ENCODE measurements at places on chromosomes 2 and 18.

- DNase-seq = no peak
Observed at GRCh38 chr2:127392133-127392827, 4.5 kb upstream of the MAP3K2 start.

DNA sequence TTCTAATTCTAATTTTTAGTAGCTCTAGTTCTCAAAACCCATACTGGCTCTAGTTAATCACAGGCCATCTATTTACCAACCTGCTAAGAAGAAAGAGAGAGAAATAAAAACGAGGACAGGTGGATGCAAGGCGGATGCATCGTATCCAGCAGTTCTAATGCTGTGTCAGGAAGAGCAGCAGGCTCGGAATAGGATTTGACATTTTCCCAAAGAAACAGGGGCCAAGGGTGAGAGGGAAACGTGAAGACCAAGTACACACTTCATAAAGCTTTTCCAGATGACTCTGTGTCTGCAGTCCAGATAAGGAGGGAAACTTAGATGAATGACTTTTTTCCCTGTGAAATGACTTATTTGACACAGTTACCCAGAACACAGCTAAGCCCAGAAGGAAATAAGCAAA lies 117.5 kb downstream of the ESCO1 start:
- no peak for DNase-seq

DNA sequence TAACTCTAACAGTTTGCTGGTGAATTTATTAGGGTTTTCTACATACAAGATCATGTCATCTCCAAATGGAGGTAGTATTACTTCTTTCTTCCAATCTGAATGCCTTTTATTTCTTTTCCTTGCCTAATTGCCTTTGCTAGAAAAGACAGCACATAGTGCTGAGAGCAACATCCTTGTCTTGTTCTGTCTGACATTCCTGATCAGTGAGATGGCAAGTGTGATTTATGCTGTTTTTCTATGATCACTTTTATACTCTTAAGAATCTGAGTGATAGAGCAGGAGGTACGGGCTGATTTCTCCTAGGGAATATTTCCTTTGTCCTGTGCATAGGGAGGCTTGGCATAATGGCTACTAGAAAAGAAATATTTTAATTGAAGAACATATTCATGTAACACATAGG lies 17.3 kb downstream of the LYPD6B start:
- no peak for DNase-seq

- no peak for DNase-seq
Observed at GRCh38 chr18:28767727-28768211, 590.8 kb upstream of the CDH2 start.

- no peak for DNase-seq
Observed at GRCh38 chr2:30300456-30301221, 69.3 kb downstream of the LBH start.

DNA sequence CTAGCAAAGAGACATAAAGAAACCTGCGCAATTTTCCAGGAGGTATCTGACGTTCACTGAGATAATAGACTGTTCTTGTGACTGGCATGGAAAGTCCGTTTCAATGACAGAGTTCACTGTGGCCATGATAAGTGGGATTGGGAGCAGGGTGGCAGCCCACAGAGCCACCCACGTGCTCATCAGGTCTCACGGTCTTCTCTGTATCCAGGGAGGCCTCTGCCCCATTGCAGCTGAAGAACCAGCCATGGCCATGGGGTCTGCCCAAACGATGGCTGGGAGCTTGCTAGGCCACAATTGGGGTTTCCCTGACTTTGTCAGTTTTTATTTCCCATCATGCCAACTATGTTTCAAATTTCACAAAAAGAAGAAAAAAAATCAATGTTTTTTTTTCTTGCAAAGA lies 57.2 kb downstream of the PDCL3 start:
- no peak for DNase-seq

GRCh38 chr2:65969161-65969560 lies 465.8 kb upstream of the MEIS1 start:
- DNase-seq = no peak

DNA sequence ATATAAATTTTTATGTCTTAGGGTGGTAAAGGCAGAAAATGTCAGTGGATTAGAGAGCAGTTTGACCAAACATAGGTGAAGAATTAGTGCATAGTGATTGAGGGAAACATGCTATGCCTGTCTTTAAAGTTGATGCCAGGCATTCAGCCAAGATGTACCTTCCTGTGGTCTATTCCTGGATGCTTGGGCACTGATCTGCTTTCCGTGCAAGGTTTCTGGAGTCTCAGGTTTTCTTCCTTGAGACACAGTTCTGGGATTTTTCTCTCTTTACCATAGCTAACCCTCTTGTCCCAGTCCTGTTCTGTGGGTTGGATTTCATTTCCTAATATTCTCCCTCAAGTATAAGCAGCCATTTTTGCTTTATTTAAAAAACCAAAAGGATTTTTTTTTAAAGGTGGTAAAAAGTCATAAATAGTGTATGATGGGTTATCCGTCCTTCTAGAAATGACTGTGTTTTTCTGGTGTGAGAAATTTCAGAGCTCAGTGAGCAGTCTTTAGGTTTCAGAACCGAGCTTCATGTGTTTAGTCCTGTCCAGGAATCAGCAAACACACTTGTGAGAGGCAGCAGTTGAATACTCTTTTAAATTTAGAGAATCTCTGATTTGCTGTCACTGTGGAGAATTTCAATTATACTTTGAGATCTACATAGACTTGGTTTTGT lies 43.0 kb upstream of the CYBRD1 start:
- DNase-seq = no peak

DNA sequence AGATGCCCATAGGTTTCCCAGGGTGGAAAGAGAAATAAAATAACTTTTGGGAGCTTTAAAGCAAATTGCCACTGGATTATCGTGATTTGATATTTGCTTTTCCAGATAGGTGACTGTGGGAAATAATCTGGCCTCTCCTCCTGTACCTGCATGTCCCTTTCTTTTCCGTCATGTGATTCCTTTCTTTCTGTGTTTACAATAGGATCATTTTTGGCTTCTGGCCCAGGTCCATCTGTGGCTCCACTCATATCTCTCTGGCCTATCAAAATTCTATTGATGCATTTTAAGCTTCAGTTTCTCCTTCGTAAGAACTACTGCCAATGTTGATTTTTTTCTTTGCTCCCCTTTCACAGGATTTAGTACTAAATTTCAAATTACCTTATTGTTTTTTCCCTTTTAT lies 153.6 kb downstream of the CCDC85A start:
- DNase-seq = no peak

DNA sequence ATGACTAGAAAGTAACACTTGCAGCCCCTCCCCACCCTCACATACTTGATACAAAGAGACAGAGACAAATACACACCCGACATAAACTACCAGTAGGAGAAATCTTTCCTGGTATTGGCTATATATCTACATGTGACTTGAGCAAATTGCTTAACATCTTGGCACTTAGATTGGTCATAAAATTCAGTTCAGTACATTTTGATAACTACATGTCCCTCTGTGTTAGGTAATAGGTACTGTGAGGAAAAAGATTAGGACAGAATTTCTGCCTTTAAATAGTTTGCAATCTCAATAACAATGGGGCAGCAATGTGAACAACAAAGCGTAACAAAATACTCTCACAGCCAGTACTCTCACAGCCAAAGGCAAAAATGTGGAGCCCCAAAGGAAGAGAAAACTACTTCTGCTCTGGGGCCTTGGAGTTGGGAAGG lies 670.0 kb upstream of the ACVR2A start:
- DNase-seq = no peak

DNA sequence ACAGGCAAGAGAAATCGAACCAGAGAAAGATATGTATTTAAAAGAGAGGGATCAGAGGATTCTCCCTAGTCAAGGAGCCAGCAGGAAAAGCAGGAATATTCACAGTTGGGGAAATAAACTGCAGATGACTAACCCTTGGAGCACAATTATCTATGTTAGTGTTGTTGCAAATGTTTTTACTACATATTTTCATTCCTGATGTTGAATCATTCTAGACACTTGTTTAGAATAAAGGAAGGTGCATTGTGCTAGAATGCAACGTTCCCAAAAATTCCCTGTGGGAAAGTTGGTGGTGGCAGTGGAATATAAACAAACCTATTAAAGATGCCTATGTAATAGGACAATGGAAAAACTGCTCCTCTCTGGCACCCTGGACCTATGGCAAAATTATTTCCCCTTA lies 63.3 kb downstream of the DTNA start:
- no peak for DNase-seq

DNA sequence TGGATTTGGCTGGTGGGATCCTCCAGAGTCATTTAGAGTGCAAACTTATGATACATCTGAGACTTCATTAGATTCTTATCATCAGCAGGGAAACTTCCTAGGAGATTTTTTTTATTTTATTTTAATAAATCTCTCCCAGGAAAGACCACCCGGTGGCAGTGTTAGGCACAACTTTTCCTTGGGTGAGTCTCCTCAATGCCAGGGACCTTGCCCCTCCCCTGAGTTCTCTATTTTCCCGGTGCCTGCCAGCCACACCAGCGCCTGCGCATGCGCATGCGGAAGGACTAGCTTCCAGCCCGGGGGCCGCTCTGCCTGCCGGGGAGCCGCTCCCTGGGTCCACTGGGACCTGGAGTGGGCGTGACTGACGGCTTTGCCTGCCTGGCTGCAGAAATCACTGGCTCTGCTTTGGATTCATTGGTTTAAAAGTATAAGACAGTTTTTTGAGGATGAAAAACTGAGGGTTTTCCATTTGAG lies 86.6 kb downstream of the TMEM182 start:
- peak; percentile 25 for DNase-seq

DNA sequence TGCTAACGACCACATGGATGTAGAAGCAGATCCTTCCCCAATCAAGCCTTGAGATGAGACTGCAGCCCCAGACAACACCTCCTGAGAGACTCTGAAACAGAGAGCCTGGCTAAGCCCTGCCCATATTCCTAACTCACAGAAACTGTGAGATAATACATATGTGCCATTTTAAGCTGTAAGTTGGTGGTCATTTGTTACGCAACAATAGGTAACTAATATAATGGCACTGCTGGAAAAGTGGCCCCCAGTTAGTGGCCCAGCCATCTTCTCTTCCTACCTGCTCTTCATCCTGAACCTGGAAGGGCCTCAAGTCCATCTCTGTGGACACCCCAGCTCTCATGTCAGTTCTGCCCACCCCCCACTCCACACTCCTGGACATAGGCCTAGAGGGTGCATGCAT lies 144.0 kb downstream of the TMEM17 start:
- no peak for DNase-seq

DNA sequence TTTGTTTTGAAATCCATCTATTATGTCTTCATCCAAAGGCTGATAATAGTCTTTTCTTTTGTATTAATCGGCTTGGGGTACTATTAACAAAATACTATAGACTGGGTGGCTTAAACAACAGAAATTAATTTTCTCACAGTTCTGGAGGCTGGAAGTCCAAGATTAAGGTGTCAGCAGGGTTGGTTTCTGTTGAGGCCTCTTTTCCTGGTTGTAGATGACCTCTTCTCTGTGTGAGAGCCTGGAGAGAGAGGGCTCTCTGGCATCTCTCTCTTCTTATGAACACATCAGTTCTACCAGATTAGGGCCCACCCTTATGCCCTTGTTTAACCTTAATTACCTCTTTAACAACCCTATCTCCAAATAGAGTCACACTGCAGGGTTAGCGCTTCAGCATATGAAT lies 14.2 kb upstream of the KCTD1 start:
- no peak for DNase-seq

- no peak for DNase-seq
Observed at GRCh38 chr18:32683044-32683443, 89.8 kb downstream of the KLHL14 start.

DNA sequence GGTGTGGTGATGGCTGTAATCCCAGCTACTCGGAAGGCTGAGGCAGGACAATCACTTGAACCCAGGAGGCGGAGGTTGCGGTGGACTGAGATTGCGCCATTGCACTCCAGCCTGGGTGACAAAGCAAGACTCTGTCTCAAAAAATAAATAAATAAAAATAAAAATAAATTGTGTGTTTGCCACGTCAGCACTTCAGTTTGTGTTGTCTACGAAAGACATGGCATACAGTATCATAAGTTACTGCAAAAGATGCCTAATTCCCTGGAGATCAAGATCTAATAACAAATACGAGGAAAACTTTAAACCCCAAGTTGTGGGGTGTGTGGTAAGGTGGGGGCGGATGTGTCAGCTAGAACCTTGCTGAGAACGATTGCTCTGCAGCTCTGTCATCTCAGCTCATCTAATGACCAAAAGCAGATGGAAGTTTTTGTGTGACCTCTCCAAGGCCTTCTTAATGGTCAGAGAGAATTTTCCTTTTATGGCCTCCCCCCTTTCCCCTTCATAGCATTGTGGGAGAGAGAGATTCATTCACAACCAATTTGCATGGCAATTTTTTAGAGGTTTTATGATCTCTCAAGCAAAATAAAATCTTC lies 11.3 kb downstream of the NPAS2 start:
- DNase-seq = no peak

DNA sequence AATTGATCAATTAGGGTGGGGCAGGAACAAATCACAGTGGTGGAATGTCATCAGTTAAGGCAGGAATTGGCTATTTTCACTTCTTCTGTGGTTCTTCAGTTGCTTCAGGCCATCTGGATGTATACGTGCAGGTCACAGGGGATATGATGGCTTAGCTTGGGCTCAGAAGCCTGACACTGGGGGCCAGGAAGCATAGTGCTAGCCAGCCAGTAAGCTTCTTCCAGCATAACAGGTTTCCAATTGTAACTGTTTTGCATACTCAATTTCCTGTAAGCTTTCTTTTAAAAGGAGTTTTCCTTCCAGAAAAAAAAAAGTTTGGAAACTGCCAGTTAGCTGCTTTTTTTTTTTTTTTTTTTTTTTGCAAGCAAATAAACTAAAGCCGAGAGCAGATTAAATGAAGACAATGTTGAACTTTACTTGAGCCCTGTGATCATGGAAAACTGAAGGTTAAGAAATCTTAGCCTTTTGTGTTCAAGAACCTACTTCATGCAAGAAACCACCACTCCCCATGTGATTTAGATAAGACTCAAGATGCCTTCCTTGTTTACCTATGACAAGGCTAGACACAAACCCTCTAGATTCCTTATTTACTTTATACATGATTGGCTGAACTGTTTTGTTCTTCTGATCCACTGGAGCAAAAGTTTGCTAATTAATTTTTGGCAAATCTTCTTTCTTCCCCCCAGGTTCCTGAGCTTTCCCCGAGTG lies 126.9 kb upstream of the LINC00305 start:
- DNase-seq = no peak

DNA sequence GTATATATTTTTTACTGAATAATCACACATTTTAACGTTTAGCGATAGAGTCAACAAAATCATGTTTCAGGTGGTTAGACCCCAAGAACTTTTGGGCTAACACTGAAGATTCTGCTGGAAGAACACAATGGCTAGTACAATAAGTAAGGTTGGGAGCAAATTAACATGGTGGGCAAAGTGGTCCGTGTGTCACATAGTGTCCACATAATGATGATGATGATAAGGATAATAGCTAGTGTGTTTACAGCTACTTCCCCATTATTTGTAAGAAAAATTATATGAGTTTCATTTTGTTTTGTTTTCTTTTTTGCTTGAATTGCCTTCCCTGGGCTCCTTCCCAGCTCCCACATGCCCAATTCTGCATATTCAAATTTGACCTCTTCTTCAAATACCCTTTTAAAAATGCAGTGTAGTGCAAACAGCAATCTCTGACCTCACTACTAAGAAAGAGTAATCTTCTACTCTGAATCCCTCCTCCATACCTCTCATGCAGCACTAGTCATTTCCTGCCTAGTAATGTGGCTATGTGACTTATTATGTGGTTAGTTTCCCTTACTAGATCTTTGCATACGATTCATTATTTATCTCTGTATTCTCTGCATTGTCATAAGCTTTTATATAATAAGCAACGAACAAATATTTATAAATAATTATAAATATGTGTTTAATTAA lies 16.9 kb upstream of the VPS54 start:
- no peak for DNase-seq

- peak; percentile 54 for DNase-seq
Observed at GRCh38 chr2:96407041-96407918, 71.7 kb downstream of the NCAPH start.
